Epithelial cell of alveolus of lung (primary cell): ENCODE measurements at places on chromosomes 2 and 18. TPM values are rescaled to one million over a fixed set of nuclear protein-coding genes. Genes with fewer than 3 reads are reported as not detected.

Gene STARD6
- total RNA-seq: not detected in 2 replicates

Gene DCDC2C
- total RNA-seq: not detected in 2 replicates

Gene LGALSL
- 3.4 and 17.7 TPM in 2 replicates for total RNA-seq

Gene POU3F3
- total RNA-seq: 0.39 TPM in 1 of 2 replicates, not detected in the other

Gene SLC35F5
- total RNA-seq: 34.5 and 49.3 TPM in 2 replicates

Gene C2orf15
- not detected in 2 replicates for total RNA-seq

Gene TIGD1
- 1.9 and 5.2 TPM in 2 replicates for total RNA-seq

Gene LYPD1
- 0.64 and 26.1 TPM in 2 replicates for total RNA-seq

Gene FAM237A
- total RNA-seq: not detected in 2 replicates

Gene PCARE
- not detected in 2 replicates for total RNA-seq
